ENCODE measurements at places on chromosomes 13 and 19.

DNA sequence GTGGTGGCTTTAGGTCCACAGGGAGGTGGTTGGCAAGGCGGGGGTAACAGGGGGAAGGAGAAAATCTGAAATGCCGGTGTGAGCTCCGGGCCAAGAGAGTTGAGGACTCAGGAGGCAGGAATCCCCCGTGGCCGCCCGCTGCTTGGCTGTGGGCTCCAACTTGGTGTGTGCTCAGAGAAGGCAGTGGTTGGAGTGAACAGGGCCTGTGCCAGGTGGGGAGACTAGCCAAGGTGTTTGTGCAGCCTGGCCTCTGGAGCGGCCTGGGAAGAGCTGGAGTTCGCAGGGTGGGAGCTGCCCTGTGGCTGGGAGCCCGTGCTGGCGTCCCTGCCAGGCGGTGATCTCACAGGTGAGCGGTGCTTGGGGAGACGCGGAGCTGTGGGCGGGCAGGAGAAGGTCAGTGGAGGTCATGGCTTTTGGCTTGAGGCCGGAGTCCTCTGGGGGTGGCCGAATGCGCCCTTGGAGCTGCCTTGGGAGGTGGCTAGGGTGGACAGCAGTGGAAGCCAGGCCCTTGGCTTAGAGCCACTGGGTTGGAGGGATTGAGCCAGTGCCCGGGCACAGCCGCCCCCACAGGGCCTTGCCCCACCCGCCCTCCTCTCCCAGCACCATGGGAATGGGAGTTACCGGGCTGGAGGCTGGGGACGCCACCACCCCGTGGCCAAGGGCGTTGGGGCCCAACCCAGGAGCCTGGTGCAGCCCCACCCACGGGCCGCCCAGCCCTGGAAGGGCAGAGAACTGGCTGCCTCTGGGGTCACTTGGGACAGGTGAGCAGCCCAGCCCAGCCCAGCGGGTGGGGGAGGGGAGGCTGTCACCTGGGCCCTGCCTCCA is 7.1 kb upstream of the CIRBP start:
- no peaks in the 10 kb centered on the region for H3K27me3 ChIP-seq
- H3K36me3 ChIP-seq, result no peaks in the 10 kb centered on the region
- DNase-seq, result peak; percentile 91
- peaks cover 34% of the 10 kb centered on the region for H3K4me1 ChIP-seq
- H3K27ac ChIP-seq, result peak overlapping the region; percentile 98
- H3K4me3 ChIP-seq, result peak overlapping the region; percentile 57

DNA sequence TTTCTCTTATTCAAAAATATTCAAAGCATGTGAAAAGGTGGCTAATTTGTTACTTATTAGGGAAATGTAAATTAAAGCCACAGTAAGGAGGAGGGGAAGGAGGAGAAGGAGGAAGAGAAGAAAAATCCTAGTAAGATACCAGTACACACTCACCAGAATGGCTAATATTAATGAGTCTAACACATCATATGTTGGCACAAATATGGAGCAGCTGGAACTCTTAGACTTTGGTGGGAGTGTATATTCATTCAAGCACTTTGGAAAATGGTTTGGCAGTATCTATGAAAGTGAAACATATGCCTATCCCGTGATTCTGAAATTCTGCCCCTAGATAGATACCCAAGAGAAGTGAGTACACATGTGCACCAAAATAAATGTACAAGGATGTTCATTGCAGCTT is 38.1 kb upstream of the RGCC start:
- H3K36me3 ChIP-seq, result no peaks in the 10 kb centered on the region
- H3K4me1 ChIP-seq, result no peaks in the 10 kb centered on the region
- no peak for DNase-seq

- H3K27ac ChIP-seq, result peak overlapping the region; percentile 26
- no peak overlapping the region for H3K4me3 ChIP-seq
- H3K36me3 ChIP-seq, result no peaks in the 10 kb centered on the region
- no peaks in the 10 kb centered on the region for H3K27me3 ChIP-seq
- DNase-seq, result no peak
Observed at GRCh38 chr13:32530841-32531253, 7.7 kb downstream of the N4BP2L2 start.

DNA sequence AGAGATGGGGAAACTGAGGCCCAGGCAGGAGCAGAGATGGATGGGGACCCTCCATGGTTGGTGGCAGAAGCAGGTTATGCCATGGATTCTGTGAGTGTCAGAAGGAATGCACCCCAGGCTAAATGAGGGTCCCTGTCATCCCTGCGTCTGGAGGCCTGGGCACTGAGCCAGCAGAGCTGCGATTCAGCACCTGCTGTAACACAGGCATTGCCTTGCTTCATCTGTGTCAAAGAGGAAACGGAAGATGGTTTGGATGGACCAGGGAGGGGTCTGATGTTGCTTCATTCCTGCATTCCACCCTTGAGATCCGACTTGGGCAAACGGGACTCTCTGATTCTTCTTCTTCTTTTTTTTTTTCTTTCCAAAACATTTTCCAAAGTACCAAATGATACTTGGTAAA is 1.2 kb downstream of the C5AR1 start:
- H3K4me1 ChIP-seq, result no peaks in the 10 kb centered on the region
- no peak overlapping the region for H3K4me3 ChIP-seq
- H3K36me3 ChIP-seq, result no peaks in the 10 kb centered on the region

GRCh38 chr19:2167896-2168618 is 4.3 kb downstream of the DOT1L start:
- peak overlapping the region; percentile 92 for H3K27ac ChIP-seq
- no peak for DNase-seq
- H3K36me3 ChIP-seq, result no peaks in the 10 kb centered on the region
- H3K4me3 ChIP-seq, result no peak overlapping the region
- no peaks in the 10 kb centered on the region for H3K27me3 ChIP-seq
- peaks cover 28% of the 10 kb centered on the region for H3K4me1 ChIP-seq

GRCh38 chr19:56134654-56134921 is 6.5 kb upstream of the ZNF444 start:
- H3K4me1 ChIP-seq, result no peaks in the 10 kb centered on the region
- H3K27ac ChIP-seq, result peak overlapping the region; percentile 36
- H3K27me3 ChIP-seq, result no peaks in the 10 kb centered on the region
- H3K36me3 ChIP-seq, result no peaks in the 10 kb centered on the region

DNA sequence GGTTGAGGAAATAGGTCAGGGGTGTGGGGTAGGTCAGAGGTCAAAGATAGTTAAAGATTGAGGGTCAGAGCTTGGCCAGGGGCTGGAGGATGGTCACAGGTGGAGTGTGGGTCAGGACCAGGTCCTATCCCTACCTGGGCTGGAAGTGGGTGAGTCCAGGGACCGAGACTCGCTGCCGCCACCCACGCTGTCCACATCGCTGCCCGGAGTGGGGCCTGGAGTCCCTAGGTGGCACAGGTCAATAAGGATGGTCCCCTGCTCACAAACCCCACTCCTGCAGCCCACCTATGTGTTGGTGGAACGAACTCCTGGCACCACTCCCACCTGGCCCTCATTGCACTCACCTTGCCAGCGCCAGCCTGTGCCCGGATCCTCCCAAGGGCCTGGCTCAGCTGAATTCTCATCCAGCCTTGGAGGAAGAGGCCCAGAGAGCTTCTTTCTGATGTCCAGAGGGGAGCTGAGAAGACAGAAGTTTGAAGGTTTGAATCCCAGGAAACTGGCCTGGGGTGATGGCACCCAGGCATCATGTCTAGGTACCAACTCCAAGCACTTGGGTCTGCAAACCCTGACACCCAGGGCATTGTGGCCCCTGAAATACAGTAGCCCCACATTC is 6.8 kb downstream of the GMIP start:
- no peaks in the 10 kb centered on the region for H3K4me1 ChIP-seq
- no peak overlapping the region for H3K27ac ChIP-seq
- H3K36me3 ChIP-seq, result no peaks in the 10 kb centered on the region
- no peak overlapping the region for H3K4me3 ChIP-seq
- H3K27me3 ChIP-seq, result no peaks in the 10 kb centered on the region

DNA sequence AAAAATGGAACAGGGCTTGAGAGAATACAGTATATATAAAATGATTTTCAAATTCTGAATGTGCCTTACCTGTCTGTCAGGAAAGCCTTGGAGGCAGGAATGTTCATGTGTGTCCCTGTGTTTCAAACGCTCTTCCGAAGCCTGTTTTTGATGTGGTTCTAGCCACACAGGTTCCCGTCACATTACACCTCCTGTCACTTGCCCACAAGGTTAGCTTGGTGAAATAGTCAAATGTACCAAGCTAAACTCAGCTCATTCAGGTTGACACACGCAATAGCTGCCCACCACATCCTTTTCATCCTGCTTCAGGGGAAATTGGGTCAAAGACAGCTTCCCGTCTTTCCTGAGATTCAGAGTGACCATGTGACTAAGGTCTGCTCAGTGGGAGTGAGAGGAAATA is 574.0 kb downstream of the EFNB2 start:
- DNase-seq, result no peak
- H3K27ac ChIP-seq, result no peak overlapping the region
- no peaks in the 10 kb centered on the region for H3K27me3 ChIP-seq
- H3K4me1 ChIP-seq, result no peaks in the 10 kb centered on the region
- H3K4me3 ChIP-seq, result no peak overlapping the region
- H3K36me3 ChIP-seq, result no peaks in the 10 kb centered on the region

GRCh38 chr19:40633207-40633606 is 32.0 kb downstream of the LTBP4 start:
- H3K4me1 ChIP-seq, result no peaks in the 10 kb centered on the region
- H3K27ac ChIP-seq, result no peak overlapping the region
- H3K36me3 ChIP-seq, result no peaks in the 10 kb centered on the region
- H3K4me3 ChIP-seq, result no peak overlapping the region

Data from breast epithelium (tissue), 4 donors.